ENCODE measurements at places on chromosomes 2 and 18.

DNA sequence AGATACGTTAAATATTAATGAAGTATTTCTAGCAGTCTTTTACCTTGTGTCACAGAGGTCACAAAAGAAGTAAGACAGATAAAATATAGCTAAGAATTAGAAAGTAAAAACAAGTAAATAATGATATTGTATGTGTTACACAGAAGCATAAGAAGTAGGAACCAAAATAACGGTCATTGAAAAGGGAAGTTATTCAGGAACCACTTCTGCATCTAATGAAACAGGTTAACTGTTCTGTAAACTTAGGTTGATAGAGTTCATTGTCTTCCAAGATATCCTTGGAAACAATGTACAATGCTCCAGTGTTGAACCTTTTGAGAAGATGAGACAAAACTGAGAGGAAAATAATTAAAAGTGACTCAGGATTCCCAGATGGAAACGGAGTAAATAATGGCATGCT lies 57.1 kb upstream of the CD302 start:
- DNase-seq = no peak

- DNase-seq = no peak
Measured at GRCh38 chr2:131567891-131568290, 40.2 kb downstream of the CCDC74A start.

DNA sequence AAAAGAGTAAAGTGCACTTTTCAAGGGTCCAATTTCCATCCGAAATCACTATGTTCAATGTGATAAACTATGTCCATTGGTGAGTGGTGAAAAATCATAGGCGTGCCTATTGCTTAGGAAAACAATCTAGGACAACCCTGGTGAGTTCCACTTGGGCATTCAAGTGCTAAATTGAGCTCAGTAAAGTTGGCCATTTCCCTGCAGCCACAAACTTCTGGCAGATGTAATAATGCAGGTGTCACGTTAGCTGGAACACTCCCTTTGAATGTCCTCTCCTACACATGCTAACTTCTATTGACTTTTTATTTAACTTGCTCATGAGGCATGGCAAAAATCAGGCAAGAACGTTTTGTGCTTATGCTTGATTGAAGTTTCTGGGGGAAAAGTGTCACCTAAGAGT lies 67.1 kb downstream of the CPS1 start:
- no peak for DNase-seq

- DNase-seq = no peak
Measured at GRCh38 chr2:12244070-12244469, 472.7 kb upstream of the TRIB2 start.
